ENCODE measurements at places on chromosomes 4 and X.

- no peak for DNase-seq
These were observed 1.4 kb upstream of the IRS4 start for GRCh38 chrX:108737754-108738153.

- no peak for DNase-seq
These were observed 5.5 kb downstream of the ATP10D start for GRCh38 chr4:47490550-47490949.

DNA sequence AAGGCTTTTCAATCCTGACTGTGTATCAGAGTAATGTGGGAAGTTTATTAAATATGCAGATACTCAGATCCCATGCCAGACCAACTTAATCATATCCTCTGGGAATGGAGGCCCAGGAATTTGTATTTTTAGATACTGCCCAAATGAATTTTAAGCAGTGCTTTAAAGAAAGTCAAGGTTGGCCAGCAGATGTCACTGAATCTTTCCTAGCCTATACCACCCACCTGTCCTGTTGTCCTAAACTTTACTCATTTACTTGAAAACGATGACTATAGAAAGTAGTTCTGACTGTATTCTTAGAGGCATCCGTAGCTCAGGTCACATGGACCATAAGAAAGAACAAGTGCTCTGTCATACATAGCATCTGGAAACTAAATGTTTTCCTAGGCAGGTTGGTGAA lies 79.9 kb downstream of the AMOT start:
- no peak for DNase-seq

DNA sequence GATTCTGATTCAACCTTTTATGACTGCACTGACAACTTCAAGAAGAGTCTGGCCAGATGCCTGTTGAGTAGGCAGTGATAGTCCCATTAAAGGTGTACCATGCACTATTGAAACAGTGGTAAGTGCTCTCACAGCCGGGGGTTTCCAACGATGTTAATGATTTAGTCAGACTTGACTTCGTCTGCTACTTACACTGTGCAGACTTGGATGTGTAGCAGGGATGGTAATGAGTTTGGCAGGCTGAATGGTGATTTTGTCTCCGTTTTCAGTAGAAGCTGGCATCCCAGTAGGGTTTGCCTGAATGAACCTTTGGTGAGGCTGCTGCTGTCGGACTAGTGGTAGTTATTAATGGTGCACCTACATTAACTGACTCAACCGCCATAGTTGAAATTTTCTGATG lies 52.0 kb upstream of the TMSB15B start:
- no peak for DNase-seq

- DNase-seq, result peak; percentile 6
These were observed 46.2 kb downstream of the SMARCA5 start for GRCh38 chr4:143559757-143560147.

GRCh38 chr4:110196871-110197528 lies 1.4 kb downstream of the ELOVL6 start:
- peak; percentile 56 for DNase-seq

DNA sequence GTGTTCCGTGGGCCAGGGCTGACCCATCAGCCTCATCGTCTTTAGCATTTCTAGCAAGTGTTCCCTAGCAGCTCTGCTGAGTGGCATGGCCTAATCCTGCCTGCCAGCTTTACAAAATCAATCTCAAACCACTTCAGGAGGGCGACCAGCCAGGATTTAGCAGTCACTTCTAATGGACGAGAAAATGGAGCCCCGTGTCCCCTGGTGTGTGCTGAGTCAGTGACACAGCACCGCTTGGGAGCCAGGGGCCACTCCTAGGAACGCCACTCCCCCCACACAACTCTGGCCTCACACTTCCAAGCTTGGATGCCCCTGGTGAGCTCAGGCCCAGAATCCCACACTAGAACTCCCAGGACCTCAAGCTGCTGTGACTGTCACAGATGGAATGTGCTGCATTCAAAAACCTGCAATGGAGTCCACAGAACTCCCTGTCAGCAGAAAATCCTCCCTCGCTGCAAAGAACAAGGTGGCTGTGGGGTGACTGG lies 311.2 kb upstream of the GATB start:
- no peak for DNase-seq

DNA sequence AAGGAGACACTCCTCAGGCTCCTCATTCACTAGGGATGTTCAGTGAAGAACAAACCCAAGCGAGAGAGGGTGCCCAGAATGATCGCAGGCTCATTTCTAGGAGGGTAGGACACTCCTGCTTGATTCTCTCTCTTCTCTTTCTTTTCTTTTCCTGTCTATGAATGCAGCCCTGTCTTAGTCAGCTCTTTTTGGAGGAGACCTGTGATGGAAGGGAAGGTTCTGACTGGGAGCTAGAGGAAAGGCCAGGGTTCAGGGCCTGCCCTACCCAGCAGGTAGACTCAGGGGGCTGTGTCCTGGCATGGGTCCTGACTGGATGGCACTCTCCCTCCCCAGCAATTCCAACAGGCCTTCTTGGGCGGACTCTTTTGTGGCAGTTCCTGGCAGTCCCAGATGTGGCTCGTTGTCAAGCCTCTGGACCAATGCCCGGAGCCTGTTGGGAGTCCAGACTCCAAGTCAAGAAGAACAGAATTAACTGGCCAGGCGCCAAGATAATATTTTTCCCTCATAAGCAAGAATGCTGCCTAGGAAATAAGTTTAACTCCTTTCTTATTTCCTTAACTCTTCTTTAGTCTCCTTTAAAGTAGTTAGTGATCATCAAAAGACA lies 139.4 kb upstream of the SCML1 start:
- no peak for DNase-seq

- DNase-seq, result no peak
These were observed 125.1 kb upstream of the PSAPL1 start for GRCh38 chr4:7559741-7560395.

DNA sequence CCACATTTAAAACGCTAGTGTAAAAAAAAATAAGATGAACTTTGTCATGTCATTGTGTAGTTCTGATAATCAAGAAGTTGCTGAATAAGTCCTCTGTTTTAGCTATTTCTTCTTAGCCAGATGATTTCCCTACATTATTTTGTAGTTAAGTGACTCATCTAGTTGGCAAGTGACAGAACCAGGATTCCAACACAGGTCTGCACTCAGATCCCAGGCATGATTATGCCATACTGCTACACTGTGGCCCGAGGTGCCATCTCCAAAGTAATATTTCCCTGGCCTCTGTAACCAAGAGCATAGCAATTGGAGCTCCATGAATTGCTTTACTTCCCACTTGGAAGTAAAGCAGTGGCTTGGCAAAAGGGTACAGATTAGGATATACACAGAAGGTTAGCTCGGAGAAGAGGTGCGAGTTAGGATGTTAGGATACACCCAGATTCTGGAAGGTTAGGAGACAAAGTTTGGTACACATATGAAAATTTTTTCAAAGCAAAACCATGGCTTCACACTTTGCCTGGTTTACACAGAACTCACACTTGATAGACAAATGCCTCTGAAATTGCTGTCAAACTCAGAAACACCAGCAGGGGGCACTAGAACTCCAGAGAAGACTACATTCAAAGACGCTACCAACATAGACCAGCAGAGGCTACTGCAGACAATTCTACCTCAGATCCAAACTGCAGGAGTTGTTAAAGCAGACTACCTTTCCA lies 41.4 kb downstream of the SRPX2 start:
- DNase-seq, result peak; percentile 47

GRCh38 chr4:111880116-111880515 lies 265.1 kb upstream of the FAM241A start:
- DNase-seq, result no peak

DNA sequence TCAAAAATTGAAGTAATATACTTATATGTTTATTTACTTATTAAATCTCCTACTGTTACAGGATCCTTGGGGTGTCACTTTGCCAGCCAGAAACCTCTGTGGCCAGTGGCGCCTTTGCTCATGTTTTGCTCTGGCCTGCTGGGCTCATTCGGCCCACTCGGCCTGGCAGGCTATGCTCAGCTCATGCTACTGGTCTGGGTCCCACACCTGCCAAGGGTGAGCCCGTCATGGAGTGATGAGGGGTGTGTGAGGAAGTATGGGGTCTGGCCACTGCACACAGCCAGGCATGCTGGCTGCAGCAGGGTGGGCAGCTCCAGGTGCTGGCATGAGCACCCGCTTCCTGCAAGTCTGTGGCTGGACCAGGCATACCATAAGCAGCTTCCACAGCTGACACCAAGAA lies 25.1 kb downstream of the ADH7 start:
- no peak for DNase-seq

DNA sequence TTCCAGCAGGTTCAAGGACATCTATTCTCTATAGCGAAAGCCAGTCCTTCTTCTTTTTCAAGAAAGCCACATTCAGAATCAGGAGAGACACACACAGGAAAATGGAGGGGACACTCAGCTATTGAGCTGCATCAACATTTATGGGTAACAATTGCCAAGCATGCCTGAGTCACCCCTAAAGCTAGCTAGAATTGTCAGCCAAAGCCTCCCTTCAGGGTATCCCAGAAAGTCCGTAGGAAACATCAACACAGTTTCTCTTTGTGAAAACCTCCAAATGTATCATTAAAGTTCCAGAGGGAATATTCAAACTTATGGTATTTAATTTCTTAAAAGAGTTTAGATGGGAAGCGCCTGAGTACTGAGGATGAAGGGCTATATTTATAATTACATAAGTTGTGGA lies 331.1 kb upstream of the SLC7A11 start:
- no peak for DNase-seq

- no peak for DNase-seq
These were observed 55.3 kb downstream of the SOD3 start for GRCh38 chr4:24850674-24851073.

GRCh38 chrX:1462596-1463251 lies 10.0 kb upstream of the ASMTL start:
- DNase-seq, result peak; percentile 68

GRCh38 chrX:57453901-57454300 lies 137.9 kb upstream of the ZXDB start:
- peak; percentile 0 for DNase-seq

DNA sequence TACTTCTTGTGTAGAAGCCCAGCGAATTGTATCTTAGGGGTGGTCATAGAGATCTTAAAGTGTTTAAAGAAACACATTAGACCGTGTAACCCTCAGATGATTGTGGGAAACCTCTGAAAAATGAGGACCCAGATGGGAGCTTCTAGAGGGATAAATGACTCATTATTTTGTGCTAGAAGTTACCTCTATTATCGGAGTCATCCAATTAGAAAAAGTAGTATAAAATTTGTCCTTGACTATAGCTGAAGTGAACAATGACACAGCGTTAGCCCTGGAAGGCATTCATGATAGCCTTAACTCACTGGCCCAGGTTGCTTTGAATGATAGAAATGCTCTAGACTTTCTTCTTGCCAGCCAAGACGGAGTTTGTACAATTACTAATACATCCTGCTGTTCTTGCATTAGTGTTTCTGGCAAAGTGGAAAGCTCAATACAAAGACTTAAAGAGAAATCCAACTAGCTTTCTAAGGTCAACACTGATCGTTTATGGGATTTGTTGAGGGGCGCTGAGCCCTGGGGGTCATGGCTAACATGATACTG lies 178.9 kb upstream of the VEGFC start:
- no peak for DNase-seq

- no peak for DNase-seq
These were observed 11.3 kb downstream of the SCD5 start for GRCh38 chr4:82787342-82787741.

DNA sequence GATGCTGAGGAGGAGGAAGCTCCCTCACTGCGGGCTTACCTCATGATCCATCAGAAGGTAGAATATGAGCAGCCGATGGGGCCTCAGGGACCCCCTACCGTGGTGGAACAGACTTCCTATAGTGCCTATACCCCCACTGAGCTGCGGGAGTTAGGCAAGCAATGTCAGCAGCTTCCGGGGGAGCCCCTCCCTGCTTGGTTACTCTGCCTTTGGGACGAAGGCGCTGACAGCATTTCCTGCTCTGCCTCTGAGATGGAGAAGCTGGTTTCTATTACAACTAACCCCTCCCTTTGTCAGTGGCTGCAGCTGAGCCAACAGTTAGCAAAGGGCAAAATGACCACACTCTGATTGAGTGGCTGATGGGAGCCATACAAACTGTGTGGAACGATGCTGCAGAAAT lies 430.7 kb downstream of the IDS start:
- DNase-seq, result no peak

DNA sequence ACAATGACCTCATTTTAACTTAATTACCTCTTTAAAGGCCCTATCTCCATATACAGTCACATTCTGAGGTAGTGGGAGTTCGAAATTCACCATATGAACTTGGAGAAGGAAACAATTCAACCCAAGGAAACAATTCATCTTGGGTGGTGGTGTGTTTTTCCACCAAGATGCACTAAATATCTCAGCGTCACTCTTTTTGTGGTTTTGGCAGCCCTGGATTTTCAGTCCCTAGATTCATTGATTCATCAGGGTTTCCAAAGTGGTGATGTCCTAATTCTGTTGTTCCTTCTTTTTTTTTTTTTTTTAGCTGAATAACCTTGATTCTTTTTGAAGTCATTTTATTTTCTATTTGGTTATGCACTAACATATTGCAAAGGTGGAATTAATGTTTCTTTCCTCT lies 162.6 kb upstream of the RAPGEF2 start:
- DNase-seq, result no peak

- no peak for DNase-seq
These were observed 1.8 kb downstream of the RNF128 start for GRCh38 chrX:106728337-106728736.

GRCh38 chr4:66219401-66219800 lies 549.1 kb upstream of the EPHA5 start:
- no peak for DNase-seq

- DNase-seq, result no peak
These were observed 92.1 kb downstream of the AFF1 start for GRCh38 chr4:87026800-87027495.

DNA sequence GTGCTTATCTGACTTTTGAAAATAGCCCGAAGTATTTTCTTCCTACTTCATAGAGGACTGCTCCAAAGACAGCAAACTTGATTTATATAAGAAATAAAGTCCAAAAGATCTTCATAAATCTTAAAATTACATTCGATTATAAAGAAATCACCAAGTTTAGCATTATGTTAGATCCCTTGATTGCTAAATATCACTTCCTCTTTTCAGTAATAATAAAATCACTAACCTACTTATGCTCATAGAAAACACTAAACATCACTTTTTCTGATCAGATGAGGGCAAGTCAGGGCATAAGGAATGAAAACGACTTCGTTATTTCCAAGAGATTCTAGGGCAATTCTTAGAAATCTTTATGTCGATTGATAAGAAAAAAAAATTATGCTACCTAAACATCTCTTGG lies 32.0 kb downstream of the DYNLT3 start:
- no peak for DNase-seq

- peak; percentile 25 for DNase-seq
These were observed at the start of gene L1CAM for GRCh38 chrX:153885968-153886903. TSS of gene L1CAM (minus strand) at chrX:153886173. CDS start at chrX:153875836, 10,337 bp downstream.

GRCh38 chrX:36859231-36859630 lies 148.9 kb upstream of the FAM47C start:
- DNase-seq, result no peak

GRCh38 chr4:179563741-179564140 lies 2121.5 kb upstream of the AGA start:
- DNase-seq, result no peak

DNA sequence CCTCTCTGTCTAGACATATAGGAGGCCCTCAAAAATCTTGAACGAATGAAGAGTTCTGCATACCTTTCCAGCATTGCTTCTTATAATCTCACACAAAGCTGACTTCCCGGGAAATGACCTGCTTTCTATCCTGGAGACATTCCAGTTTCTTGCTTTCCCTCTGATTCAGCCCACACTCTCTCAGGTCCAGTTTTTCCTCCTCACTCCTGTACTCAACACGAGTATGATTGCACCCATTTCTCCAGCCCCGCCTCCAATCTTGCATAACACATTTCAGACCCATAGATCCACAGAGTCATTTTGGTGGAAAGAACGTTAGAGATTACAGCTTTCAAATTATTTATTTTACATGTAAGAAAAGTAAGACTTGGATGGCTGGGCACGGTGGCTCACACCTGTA lies 127.5 kb upstream of the TLR3 start:
- DNase-seq, result no peak

All from activated CD4-positive, alpha-beta T cell treated with anti-CD3 and anti-CD28 coated beads, Interleukin-2, amount 50 U/mL, for 1 hour (primary cell).